ENCODE measurements at places on chromosomes 16 and 17. TPM values are rescaled to one million over a fixed set of nuclear protein-coding genes. Genes with fewer than 3 reads are reported as not detected.

- no peaks in the 10 kb centered on the region for H3K36me3 ChIP-seq
- no peaks in the 10 kb centered on the region for H3K27me3 ChIP-seq
- no peaks in the 10 kb centered on the region for H3K4me1 ChIP-seq
- no peak for DNase-seq
- no peak overlapping the region for H3K27ac ChIP-seq
Measured at GRCh38 chr17:58966208-58966607, 140.5 kb downstream of the TRIM37 start.

GRCh38 chr16:85492295-85492864 is 120.7 kb upstream of the GSE1 start:
- H3K27me3 ChIP-seq = no peaks in the 10 kb centered on the region
- H3K4me3 ChIP-seq = no peak overlapping the region
- DNase-seq = no peak
- H3K27ac ChIP-seq = no peak overlapping the region

GRCh38 chr16:67825119-67825518 is 17.0 kb upstream of the THAP11 start:
- no peak overlapping the region for H3K27ac ChIP-seq
- H3K4me3 ChIP-seq = no peak overlapping the region
- no peaks in the 10 kb centered on the region for H3K27me3 ChIP-seq

DNA sequence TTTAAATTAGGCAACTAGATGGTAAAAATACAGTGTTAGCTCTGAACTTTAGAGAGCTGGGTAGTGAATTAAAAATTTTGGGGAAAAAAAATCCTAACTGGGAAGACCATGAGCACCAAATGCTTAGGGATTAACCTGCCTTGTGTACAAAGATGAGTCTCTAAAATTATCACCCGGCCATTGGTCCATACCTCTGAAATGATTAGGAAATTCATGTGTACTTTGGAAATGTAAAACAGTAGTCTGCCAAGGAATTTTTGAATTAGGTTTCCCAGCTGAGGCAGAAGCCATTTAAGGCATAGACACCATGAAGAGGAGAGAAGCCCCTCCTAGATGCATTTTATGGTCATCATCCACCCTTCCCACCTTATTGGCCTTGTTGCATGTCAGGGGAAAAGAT is 670.5 kb upstream of the SALL1 start:
- DNase-seq = no peak
- H3K4me3 ChIP-seq = no peak overlapping the region
- H3K4me1 ChIP-seq = no peaks in the 10 kb centered on the region
- H3K36me3 ChIP-seq = no peaks in the 10 kb centered on the region
- no peaks in the 10 kb centered on the region for H3K27me3 ChIP-seq
- no peak overlapping the region for H3K27ac ChIP-seq

DNA sequence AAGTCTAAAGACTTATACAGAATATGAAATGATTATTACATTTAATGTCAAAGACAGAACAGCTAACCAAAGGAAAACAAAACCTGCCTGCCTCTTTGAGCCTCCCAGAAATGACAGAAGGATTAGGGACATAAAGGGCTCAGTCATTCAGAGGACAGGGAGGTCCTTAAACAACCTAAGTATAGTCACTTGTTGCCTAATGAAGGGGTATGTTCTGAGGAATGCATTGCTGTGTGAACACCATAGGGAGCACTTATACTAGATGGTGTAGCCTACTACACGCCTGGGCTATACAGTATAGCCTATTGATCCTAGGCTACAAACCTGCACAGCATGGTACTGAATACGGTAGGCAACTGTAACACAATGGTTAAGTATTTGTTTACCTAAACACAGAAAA is 106.4 kb downstream of the PARN start:
- H3K36me3 ChIP-seq = no peaks in the 10 kb centered on the region
- H3K27me3 ChIP-seq = no peaks in the 10 kb centered on the region
- DNase-seq = no peak
- no peak overlapping the region for H3K4me3 ChIP-seq
- H3K4me1 ChIP-seq = no peaks in the 10 kb centered on the region

Gene ZNF276
- total RNA-seq = 22.2 TPM

Gene KRT28
- total RNA-seq = not detected

All from astrocyte (in vitro differentiated cells and primary cell).